Camera-type eye (tissue), 1 donor: ENCODE measurements at places on chromosomes 2 and 18. TPM values are rescaled to one million over a fixed set of nuclear protein-coding genes. Genes with fewer than 3 reads are reported as not detected.

The ZNF385B gene
- total RNA-seq = 30.8 TPM

The CYP27A1 gene
- total RNA-seq = 30.0 TPM

The ABCG8 gene
- total RNA-seq = 0.27 TPM

The PPIL3 gene
- total RNA-seq = 49.1 TPM

The SP100 gene
- 27.7 TPM for total RNA-seq

The IL36G gene
- total RNA-seq = not detected

The UGT1A3 gene
- total RNA-seq = not detected
